MCF 10A (cell line): ENCODE measurements at places on chromosomes 1 and 21. TPM values are rescaled to one million over a fixed set of nuclear protein-coding genes. Genes with fewer than 3 reads are reported as not detected.

MIXL1 gene
- total RNA-seq, result not detected in 2 replicates

DNA sequence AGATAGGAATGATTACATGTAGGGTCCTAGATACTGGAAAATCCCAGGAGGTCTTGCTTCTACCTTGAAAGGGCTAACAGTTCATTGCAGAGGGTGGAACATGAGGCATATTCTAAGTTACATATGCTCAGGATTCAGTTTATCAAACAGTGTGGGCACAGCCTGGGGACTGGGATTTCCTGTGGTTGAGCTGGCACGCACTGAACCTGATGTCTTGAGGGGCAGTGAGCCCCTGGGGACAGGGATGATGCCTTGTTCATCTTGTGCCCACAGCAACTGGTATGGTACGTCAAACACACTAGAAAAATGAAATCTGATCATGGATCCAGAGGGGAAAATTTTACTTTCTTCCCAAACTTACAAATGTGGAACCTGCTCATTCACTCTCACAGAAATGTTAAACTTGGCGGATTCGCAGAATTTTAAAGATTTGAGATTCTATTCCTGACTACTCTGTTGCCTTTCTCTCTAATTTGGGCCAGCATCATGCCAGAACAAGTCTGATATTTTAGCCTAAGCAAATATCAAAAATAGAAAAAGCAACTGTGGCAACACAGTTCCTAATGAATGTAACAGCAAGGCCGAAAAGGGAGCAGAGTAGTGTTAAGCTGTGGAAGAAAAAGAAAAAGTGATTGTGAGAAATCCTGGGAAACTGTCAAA, 68.2 kb upstream of the COL24A1 start:
- DNase-seq, result no peak
- no peaks in the 10 kb centered on the region for H3K4me1 ChIP-seq
- H3K36me3 ChIP-seq, result no peaks in the 10 kb centered on the region
- no peaks in the 10 kb centered on the region for H3K27me3 ChIP-seq

GRCh38 chr1:14725695-14726094, 127.2 kb downstream of the KAZN start:
- no peak for DNase-seq
- no peak overlapping the region for H3K4me3 ChIP-seq
- H3K4me1 ChIP-seq, result no peaks in the 10 kb centered on the region
- no peak overlapping the region for H3K27ac ChIP-seq

- H3K4me1 ChIP-seq, result peaks cover 5% of the 10 kb centered on the region
- DNase-seq, result no peak
- H3K36me3 ChIP-seq, result no peaks in the 10 kb centered on the region
- H3K4me3 ChIP-seq, result no peak overlapping the region
- H3K27ac ChIP-seq, result no peak overlapping the region
These were observed 1027.3 kb downstream of the KCNT2 start for GRCh38 chr1:195580988-195581387.

DNA sequence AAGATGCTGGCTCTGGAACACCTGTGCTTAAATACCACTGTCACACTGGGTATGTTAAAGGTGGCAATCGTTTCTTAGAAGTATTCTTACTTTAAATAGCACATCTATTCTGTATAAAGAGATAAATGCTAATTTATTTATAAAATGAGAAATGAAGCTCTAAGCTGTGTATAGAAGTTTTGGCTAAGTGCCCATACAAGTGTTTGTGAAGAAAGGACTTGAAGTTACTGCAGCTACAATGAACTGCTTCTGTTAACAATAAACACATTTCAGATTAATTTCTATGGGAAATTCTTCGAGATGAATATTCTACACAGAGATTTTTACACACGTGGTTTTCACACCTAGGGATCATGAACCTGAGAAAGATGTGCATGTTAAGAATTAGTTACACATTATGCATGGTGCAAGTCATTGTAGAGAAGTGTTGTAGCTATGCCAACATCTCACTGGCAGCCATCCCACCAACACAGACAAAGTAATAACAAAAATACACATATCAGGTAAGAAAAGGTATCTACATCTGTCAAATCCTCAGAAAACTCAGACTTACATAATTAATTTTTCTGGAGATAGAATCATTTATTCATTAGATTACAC, 16.2 kb downstream of the COL24A1 start:
- H3K36me3 ChIP-seq, result no peaks in the 10 kb centered on the region
- peaks cover 73% of the 10 kb centered on the region for H3K27me3 ChIP-seq
- no peak overlapping the region for H3K27ac ChIP-seq

DNA sequence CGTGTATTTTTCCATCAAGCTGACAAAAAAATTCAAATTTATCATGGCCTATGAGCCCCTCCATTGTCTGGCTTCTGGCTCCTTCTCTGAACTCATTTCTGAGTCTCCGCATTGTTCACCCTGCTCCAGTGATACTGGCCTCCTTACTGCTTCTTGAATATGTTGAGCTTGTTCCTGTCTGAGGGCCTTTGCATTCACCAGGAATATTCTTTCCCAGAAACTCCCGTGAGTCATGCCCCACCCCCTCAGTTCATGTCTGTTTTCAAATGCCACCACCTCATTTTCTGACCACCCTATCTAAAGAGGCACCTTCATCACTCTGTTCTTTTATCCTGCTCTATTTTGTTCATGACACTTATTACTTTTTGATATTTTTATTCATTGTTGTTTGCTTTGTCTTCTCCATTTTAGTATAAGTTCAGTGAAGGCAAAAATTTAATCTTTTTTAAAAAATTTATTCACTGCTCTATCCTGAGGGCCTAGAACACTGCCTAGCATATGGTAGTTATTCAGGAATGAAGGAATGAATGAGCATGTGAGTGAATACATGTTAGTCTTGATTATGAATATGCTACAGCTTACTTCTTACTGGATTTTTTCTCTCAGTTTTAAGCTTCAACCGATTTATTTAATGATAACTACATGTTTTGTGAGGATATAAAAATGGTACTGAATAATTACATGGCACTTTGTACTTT, 140.4 kb upstream of the C1orf105 start:
- H3K27ac ChIP-seq, result no peak overlapping the region
- peaks cover 6% of the 10 kb centered on the region for H3K4me1 ChIP-seq
- no peaks in the 10 kb centered on the region for H3K36me3 ChIP-seq
- no peaks in the 10 kb centered on the region for H3K27me3 ChIP-seq
- H3K4me3 ChIP-seq, result no peak overlapping the region

GRCh38 chr1:13706046-13706445, 6.1 kb downstream of the PRDM2 start:
- no peak overlapping the region for H3K4me3 ChIP-seq
- H3K27me3 ChIP-seq, result no peaks in the 10 kb centered on the region
- peaks cover 6% of the 10 kb centered on the region for H3K36me3 ChIP-seq
- H3K4me1 ChIP-seq, result peaks cover 13% of the 10 kb centered on the region
- DNase-seq, result no peak
